Left kidney (tissue), 8 donors: ENCODE measurements at places on chromosomes 6 and 20. TPM values are rescaled to one million over a fixed set of nuclear protein-coding genes. Genes with fewer than 3 reads are reported as not detected.

BFSP1 gene
- polyA plus RNA-seq, result 3.6 TPM

PI3 gene
- not detected for polyA plus RNA-seq

GRCh38 chr20:57090590-57091560, 175.6 kb downstream of the BMP7 start:
- no peak for DNase-seq

- DNase-seq, result no peak
These were observed 130.4 kb upstream of the AKAP12 start for GRCh38 chr6:151109361-151109760.

DNA sequence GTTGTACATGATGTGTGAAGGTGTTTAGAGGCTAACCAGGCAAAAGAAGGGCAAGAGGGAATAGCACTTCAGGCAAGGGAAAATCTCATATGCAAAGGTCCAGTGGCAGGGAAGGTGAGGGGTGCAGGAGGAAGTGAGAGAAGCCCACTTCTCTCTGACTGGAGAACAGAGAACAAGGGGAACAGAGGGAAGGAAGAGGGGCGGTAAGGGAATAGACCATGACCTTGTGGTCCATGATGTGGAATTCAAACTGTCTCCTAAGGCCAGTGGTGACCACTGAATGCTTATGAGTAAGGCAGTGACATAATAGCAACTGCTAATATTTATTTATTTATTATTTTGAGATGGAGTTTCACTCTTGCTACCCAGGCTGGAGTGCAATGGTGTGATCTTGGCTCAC, 20.6 kb upstream of the SLC9A8 start:
- no peak for DNase-seq

FRS3 gene
- polyA plus RNA-seq, result 5.0 TPM

HLA-B gene
- polyA plus RNA-seq, result 99.6 TPM

DNA sequence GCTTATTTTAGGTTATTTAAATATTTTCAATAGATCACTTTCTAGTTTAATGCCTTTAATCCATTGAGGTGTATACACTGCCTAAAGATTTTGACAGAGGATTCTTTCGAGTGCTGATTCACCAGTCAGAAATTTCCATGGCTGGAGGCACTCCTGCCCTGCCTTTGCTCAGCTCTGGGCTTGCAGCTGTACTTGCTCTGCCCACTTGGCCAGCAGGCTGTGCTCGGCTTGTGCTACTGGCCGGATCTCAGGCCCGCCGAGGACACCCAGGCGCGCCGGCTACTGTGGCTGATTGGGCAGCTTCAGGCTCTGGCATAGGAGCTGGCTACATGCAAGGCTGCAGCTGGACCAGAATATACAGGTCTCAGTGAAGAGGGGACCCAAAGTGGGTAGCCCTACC, 675.1 kb upstream of the MMS22L start:
- no peak for DNase-seq

DNA sequence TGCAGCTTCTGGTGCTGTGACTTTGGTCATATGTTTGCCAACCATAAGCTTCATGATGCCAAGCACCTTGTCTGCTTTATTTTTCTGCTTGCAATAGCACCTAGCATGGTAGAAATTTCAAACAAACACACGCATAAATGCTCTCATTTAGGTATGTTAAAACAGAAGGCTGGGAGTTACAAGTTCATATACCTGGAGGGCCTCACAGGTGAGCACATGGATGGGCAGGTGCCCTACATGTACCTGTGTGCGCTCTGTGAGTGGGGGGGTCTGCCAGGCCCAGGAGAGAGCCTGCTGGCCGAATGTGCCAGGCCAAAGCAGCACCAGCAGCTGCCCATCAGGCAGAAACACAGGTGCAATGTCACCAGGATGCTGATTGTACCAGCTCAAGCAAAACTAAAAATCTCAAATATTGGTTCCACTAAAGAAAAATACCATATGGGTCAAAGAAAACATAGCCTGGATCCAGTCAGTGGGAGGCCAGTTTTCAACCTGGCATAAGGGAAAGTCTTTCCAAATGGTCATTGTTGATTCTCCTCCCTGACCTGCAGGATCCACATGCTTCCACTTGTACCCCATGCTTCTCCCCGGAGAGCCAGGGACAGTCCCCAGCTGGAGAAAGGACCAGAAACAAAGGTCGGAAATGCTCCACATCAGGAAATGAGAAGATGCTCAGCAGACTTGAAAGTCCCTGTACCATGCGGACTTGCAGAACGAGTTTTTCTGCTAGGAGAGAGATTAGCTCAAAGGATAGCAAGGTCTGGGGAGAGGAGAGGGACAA, 7.2 kb upstream of the PFDN4 start:
- no peak for DNase-seq

MCHR2 gene
- not detected for polyA plus RNA-seq

VSX1 gene
- not detected for polyA plus RNA-seq

DNA sequence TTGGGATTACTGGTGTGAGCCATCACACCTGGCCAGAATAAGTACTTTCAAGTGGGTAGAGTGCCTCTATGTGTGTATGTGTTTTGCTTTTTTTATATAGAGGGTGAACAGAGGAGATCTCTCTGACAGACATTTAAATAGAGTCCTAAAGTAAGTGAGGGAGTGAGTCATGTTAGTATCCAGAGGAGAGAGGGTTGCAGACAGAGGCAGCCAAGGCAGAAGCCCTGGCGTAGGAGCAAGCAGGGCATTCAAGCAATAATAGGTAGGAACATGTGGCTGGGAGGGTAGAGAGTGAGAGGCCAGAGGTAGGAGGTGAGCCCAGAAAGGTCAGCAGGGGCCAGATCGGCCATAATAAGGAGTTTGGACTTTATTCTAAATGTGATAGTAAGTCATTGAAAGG, 48.9 kb downstream of the PHF20 start:
- no peak for DNase-seq

GNAS-AS1 gene
- polyA plus RNA-seq, result 1.0 TPM

GRCh38 chr6:156719720-156720563, 57.2 kb upstream of the ARID1B start:
- DNase-seq, result peak; percentile 64

GRCh38 chr6:3940703-3941102, 91.5 kb downstream of the FAM50B start:
- DNase-seq, result no peak

DNA sequence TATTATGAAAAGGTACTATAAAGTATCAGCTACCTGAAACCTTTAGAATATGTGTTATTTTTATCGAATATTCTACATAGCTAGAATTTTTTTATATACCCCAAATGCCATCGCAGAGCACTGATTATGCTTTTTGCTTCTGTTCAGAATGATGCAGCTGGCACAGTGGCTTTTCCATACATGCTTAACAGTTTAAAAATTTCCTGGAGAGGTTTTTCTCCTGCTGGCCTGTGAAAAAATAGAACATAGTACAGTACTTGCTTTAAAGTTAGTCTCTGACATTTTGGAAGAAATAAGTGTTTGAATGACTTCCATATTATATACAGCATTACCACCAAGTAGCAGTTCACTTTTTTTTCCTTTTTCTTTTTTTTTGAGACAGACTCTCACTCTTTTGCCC, 5.3 kb downstream of the DOP1A start:
- DNase-seq, result no peak

- no peak for DNase-seq
These were observed 612.6 kb upstream of the CITED2 start for GRCh38 chr6:139987091-139987490.

GRCh38 chr6:119148825-119149525, 70.5 kb upstream of the FAM184A start:
- DNase-seq, result no peak

SYNDIG1 gene
- polyA plus RNA-seq, result 6.5 TPM

BIRC7 gene
- polyA plus RNA-seq, result 0.37 TPM

PSMF1 gene
- 111 TPM for polyA plus RNA-seq

DNA sequence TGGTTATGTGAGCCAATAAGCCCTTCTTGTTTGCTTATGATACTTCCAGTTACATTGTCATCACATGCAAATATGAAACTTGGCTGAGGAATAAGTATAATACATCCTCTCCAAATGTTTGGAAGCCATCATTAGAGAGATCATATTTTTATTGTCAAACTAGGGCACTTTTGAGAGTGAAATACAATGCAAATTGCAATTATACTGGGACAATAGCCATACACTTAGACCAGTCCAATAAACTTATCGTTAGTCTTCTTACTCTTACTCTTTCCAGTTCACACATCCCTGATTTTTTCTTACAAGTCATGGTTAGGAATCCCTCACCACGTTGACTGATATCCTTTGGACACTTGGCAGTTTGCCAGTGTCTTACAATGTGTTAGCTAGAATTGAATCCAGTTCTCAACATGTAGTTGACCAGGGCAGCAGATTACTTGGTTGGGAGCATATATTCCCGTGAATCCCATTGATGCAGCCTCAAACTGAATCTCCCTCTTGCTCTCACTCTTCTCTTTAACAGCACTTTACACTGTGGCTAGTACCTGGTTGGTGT, 519.7 kb upstream of the ID4 start:
- no peak for DNase-seq

DNA sequence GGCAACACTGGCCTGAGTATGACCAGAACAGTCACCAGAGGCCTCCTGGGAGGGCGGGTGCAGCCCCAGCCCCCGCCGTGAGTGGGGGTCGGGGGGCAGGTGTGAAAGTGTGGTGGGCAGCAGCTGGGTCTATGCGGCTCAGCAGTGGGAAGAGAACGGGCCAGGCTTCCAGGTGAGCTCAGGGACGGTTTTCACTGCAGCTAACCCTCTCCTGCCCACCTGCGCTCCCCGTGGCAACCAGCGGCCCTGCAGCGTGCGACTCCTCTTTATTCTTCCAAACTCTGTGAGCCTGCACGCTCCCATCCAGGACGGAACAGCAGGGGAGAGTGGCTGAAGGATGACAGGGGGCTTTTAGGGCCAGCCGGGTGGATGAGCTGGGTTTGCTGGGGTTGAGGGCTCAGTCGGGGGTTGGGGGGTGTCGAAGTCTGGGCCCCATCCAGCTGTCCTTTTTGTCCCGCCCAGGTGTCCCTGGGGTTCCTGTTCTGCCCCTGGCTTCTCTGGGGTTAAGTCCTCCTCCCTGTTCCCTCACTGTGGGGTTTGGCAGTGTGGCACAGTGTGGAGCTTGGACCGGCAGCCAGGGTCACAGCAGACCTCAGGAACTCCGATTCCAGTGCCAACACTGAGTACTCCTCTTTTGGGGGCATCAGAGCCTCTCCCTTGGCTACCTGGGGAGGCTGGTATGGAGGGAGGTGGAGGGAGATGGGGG, 859 bp upstream of the BIRC7 start:
- no peak for DNase-seq

DNA sequence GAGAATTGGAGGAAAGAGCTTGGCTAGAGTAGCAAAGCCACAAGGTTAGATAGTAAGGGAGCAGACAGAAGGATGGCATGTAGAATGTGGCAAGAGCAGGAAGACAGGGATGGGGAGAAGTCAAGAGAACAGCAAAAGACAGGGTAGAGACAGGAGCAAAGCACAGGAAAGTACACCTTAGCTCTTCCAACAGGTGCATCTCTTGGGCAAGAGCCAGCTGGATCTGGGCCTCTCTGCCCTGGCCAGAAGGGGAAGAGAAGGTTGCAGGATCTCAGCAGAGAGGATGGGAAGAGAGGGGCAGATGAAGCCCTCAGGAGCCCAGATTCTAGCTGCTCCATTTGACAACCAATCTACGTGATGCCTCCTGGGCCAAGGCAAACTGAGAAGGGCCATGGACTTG, 16.7 kb downstream of the SCUBE3 start:
- DNase-seq, result no peak

NKAIN4 gene
- polyA plus RNA-seq, result 20.7 TPM

COL10A1 gene
- 0.55 TPM for polyA plus RNA-seq

COL21A1 gene
- polyA plus RNA-seq, result 124 TPM

KCNS1 gene
- polyA plus RNA-seq, result 0.55 TPM

HRH3 gene
- polyA plus RNA-seq, result 0.15 TPM

GRCh38 chr6:4008324-4009047, 70.5 kb downstream of the FAM217A start:
- DNase-seq, result no peak

ZNF334 gene
- 56.4 TPM for polyA plus RNA-seq
